ENCODE measurements at places on chromosomes 2 and 18.

GRCh38 chr2:189297446-189297845, 117.9 kb upstream of the COL5A2 start:
- peak; percentile 84 for DNase-seq

GRCh38 chr2:10271946-10272345, 30.8 kb upstream of the HPCAL1 start:
- DNase-seq, result no peak

- DNase-seq, result no peak
These were observed 25.9 kb downstream of the THADA start for GRCh38 chr2:43569921-43570320.

DNA sequence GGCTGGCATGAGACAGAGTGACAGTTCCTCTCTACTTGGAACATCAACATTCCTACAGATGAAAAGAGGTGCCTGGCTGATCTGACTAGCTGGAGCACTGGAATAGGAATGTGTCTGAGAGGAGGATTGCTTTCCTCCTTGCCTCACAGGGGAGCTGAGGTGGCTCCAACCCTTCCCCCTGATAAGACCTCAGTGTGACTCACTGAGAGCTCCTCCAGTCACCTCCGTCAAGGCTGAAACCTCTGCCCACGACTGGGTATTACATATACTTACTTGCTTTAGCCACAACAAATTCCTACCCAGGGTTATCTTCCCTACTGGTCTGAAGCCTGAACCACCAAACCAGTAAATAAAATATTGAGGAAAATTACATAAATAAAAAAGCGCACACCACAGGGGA, 342.7 kb upstream of the REG3G start:
- no peak for DNase-seq

DNA sequence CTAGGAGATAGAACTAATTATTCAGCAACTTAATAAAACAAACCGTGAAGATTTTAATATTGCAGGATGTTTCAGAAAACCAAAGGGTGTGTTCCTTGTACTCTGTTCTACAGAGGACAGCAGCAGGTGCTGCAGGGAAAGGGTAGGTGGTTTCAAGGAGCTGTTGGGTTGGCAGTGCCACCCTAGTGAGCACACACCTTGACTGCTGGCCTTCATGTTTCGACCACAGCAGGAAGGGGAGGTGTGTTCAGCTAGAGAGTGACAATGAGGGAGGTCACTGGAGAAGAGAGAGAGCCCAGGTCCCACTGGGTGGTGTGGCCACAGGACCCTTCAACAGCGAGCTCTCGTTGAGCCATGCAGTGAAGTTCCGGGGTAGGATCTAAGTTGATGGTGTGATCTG, 98.6 kb downstream of the ZNF236 start:
- DNase-seq, result no peak

DNA sequence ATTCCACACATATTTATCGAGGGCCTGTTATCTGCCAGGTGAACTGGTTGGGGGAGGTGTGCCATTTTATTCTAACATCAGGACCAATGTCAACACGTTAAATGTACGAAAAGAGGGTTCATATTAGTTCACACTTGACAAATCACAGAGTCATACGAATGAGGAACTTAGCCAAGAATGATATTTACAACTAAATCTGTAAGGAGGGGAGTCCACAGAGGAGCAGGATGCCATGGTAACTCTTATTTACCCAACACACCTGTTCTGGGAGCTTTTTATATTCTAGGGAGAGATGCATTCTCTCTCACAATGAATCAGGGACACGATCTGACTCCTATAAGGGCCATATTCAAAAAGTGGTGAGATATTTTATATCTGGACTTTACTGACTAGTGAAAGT, 144.1 kb downstream of the CDC42EP3 start:
- DNase-seq, result no peak

DNA sequence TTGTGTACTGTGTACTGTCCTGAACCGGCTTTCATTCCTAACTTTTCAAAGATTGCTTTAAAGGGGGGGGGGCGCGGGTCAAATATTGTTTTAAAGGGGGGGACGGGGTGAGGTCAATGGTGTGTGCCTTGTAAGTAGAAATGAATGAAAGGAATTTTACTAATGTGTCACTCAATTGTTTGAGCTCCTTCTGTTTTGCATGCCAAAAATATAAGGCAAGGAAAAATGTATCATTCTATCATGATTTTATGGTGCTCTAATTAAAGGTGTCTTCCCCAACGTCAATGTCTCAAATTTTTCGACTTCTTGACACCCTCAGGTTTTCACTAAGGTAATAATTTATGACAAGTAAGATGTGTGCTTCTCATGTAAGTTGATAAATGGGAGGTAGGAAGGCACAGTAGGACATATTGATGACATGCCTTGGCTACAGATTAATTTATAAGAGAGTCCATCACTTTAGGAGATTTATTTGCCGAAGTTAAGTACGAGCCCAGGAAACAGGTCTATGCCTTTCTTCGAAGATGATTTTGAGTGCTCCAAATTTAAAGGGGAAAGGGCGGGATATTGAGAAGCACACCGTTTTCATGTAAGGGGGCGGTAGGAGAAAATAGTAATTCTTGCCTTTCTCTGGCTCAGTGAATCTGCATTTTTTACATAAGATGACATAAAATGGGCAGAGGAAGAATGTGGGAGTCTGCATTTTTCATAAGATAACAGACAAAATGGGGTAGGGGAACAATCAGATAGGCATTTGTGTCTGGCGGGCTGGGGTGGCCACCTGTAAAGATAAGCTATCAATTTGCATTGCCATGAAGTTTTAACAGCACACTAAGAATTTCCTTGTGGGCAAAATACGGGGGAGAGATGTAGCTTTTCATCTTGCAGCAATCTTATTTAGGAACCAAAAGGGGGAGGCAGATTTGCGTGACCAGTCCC, 1.2 kb upstream of the TRAPPC8 start:
- DNase-seq, result no peak

- DNase-seq, result no peak
These were observed 40.2 kb downstream of the ZC3H15 start for GRCh38 chr2:186526281-186526680.

GRCh38 chr2:118120401-118120780, 32.1 kb downstream of the INSIG2 start:
- DNase-seq, result no peak

- peak; percentile 21 for DNase-seq
These were observed 1433.8 kb upstream of the SLC39A10 start for GRCh38 chr2:194223218-194223617.

DNA sequence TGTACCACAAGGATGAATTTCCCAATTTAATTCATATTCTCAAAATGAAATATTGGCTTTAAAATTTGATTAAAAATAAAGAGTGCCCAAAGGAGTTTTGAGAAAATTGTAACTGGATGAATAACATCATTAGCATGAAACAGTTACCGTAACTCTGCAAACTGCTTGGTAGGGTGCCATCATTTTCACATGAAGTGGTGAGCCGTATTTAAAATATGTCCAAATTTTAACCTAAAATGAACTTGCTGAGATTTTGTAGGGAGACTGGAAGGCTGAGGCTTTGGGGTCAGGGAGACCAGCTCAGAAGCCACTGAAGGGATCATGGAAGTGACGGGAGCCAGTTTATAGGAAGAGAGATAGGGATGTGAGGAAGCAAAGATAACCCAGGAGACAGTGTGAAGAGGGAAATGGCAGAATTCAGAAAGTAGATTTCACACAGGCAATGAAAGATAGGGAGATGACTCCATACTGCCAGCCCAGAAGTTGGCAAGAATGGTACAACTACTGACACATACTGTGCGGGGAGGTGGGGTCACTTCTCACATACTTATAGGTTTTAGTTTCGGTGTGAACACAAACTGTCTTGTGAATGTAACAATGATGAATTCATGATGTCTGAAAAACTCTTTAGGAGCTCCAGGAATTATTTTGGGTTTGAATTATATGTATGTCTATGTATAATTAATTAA, 53.8 kb downstream of the EFEMP1 start:
- DNase-seq, result no peak

- DNase-seq, result no peak
These were observed 67.2 kb upstream of the HDAC4 start for GRCh38 chr2:239467956-239468490.

DNA sequence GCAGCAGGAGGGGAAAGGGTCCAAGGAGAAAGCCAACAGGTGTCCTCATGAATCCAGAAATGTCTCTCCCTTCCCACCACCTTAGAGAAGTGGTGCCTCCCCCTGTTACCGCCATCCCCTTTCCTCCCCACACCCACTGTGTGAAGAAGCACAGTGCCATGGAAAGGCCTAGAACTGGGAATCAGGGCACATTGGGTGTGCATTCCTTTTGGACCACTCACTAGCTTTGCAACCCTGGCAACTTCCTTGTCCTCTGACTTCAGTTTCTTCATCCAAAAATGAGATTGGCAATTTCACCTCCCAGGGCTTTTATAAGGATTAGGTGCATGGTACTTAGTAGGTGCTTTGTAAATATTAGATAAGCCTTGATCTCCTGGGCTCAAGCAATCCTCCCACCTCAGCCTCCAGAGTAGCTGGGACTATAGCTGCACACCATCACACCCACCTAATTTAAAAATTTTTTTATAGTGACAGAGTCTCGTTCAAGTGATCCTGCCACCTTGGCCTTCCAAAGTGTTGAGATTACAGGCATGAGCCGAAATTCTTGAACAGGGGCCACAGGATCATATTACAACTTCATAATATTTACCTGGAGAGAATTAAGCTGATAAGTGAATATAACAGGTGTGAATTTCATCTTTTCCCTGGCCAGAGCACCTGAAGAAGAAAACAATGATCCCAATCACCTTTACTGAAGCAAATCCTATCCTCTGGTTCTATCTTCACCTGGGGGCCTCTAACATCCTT, 97.9 kb upstream of the TAF1B start:
- no peak for DNase-seq

DNA sequence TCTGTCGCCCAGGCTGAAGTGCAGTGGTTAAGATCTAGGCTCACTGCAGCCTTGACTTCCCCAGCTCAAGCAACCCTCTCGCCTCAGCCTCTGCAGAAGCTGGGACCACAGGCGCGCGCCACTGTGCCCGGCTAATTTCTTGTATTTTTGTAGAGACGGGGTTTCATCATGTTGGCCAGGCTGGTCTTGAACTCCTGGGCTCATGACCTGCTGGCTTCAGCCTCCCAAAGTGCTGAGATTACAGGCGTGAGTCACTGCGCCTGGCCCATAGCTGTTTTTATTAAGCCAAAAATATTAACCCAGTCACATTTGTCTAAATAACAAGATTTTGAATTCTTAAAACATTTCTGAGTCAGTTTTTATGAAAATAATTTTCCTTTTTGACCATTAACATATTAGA, 6.3 kb upstream of the SFT2D3 start:
- DNase-seq, result peak; percentile 43

- no peak for DNase-seq
These were observed 31.5 kb downstream of the TRABD2A start for GRCh38 chr2:84849271-84849952.

DNA sequence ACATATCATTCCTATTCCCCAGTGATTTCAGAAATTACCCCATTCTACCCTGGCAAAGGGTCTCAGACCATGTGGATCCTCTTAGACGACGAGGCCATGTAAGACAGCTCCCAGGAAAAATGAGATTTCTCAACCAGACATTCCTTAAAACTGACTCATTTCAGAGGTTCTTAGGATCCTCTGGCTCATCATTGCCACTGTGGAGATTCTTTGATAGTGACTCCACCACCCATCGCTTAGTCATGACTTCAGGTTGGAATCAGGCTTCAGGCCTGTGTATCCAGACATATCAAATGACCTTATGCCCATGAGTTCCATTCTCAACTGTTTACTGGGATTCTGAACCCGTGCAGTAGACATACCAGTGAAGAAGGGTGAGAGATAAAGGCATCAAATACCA, 245.6 kb upstream of the TCF4 start:
- DNase-seq, result no peak

DNA sequence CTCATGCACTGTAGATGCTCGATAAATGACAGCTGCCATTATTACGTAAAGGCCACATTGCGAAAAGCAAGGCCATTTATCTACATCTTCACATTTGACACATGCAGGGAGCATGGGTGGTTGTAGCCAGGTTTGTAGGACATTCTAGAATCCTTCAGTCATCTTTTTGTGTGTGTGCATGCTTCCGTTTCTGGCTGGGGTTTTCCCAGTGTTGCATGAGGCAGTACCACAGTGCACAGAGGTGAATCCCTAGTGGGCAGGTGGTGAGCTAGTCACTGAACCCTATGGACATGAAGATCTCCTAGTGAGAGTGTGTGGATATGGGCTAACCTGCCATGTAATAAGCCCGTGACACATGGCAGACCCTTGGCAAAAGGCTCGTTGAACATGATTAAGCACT, 151.8 kb upstream of the SLC14A2 start:
- no peak for DNase-seq

DNA sequence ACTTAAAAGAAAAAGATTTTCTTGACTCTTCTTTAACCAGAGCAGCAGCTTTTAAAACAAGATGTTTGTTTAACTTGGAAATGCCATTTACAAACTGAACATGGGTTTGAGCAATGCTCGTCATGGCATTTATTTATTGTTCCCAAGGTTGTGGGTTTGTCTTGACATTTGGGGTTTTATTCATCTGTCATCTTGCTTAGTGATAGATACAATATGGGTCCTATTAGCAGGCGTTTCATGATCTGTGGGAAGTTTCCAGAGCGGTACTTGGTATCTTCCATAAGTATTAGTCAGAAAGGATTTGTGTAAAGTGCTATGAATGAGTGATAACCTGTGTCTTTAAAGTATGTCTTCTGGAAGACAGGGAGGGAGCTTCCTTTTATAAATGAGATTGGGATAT, 29.9 kb upstream of the MGAT5 start:
- no peak for DNase-seq

- DNase-seq, result no peak
These were observed 8.5 kb downstream of the SPEG start for GRCh38 chr2:219443016-219443696.

DNA sequence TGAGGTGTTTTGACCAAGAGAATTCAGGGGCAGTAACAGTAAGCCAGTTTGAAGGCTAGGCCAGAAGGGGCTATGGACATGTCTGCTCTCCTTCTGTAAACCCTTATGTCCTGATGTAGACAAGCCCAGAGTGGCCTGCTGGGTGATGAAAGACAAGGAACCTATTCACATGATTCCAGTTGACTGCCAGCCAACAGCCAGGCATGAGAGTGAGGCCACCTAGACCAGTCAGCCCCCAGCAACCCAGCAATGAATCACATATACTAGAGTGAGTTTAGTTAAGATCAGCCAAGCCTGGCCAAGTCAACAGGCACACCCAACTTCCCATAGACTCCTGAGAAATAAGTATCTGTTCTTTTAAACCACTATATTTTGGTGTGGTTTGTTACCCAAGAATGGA, 1889.7 kb upstream of the CELF4 start:
- peak; percentile 66 for DNase-seq

DNA sequence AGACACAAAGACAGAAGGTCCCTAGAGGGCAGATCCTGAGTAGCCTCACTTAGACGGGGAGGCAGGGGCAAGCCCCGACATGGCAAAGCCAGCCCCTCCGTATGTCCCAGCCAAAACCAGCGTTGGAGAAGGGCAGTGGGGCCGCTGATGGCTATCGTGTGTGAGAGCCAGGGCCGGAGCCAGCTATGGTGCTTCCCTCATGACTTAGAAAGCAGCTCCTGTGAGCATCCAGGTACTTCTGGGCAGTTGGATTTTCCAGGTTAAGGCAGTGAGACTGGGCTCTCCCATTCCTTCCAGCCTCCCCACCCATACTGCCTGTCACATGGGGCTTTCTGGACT, 31.2 kb upstream of the ROCK2 start:
- DNase-seq, result no peak

- DNase-seq, result no peak
These were observed 93.1 kb downstream of the INPP5D start for GRCh38 chr2:233153146-233153798.

- no peak for DNase-seq
These were observed 28.3 kb upstream of the KCNG3 start for GRCh38 chr2:42522035-42522434.

GRCh38 chr2:117085256-117085655, 729.2 kb upstream of the DDX18 start:
- no peak for DNase-seq
